ENCODE measurements at places on chromosomes 11 and 22.

- DNase-seq: no peak
These were observed 76.6 kb downstream of the HIPK3 start for GRCh38 chr11:33333816-33334215.

DNA sequence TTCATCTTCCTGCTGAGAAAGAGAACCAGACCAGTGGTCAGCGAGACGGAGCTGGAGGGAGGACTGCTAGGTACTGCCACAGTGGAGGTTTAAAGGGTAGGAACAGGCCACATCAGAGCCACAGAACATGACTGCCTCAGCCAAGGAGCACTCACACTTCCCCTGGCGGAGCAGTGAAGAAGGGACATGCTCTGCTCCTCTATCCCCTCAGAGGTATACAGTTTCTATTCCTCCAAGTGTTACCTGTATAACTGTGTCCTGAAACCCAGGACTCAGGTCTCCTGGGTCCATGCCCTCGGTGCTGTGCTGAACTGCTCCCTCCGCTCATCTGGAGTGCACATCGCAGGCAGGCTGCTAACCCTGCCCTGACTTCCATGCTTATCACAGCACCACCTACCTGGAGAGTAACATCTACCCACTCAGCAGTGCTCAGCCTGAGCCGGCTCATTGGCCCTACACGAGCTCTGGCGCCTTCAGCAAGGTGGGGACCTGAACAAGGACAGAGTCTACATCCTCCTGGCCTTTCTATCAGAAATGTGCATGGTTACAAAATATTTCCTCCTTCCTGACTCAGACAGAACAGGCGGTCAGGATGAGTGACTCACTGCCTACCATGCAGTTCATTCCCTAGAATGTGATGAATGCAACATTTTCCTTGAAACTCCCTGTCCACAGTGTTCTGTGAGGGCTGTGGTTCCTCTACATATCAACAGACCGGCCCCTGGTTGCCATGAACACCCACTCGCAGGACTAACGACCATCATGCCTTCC lies 52.9 kb downstream of the C11orf58 start:
- peak; percentile 95 for DNase-seq

DNA sequence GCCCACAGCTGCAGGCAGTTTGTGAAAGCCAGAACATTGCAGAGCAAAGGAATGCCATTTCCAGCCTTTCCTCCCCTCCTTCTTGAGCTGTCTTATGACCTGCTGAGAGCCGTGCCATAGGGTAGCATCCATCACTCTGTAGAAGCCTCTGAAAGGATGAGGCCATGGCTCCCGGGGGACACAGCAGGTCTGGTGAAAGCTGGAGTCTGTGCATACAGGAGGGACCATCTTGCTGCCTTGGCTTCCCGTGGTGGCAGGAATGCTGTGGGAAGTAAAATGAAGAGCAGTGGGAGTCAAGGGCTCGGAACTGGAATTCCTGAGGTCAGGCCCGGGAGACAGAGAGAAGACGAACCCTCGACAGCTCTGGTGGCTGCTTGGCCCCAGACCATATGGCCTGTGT lies 30.9 kb downstream of the ANO1 start:
- DNase-seq: no peak

- peak; percentile 56 for DNase-seq
These were observed 6.0 kb upstream of the RAB3IL1 start for GRCh38 chr11:61923166-61924063.

- DNase-seq: peak; percentile 62
These were observed 49.5 kb upstream of the HSPA8 start for GRCh38 chr11:123111465-123111864.

DNA sequence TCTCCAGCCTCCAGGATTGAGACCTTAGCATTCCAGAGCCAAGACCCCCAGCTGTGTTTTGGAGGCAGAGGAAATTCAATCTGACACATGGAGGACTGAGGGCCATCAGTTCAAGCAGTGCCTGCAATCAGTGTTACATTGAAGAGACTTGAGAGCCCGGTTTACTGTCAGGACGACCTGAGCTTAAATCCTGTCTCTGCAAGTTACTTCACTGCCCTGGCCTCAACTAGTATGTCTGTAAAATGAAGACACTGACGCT lies 35.1 kb downstream of the TRIM29 start:
- no peak for DNase-seq
